ENCODE measurements at places on chromosomes 2 and 18. TPM values are rescaled to one million over a fixed set of nuclear protein-coding genes. Genes with fewer than 3 reads are reported as not detected.
A peak's percentile ranks its signal among the peaks of the same experiment; 100 is the strongest.

DNA sequence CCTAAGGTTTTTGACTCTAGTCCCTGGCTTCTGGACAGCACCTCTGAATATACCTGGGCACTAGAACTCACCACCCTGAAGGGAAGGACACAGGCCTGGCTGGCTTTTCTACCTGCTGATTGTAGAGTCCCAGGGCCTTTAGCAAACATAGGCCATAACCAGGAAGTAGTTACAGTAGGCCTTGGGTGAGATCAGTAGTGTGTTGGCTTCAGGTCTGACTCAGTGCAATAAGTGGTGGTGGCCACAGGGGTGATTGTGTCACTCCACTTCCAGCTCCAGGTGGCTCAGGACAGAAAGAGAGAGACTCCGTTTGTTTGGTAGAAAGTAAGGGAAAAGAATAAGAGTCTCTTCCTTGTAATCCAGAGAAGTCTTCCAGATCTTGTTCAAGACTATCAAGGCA, 101.7 kb upstream of the LGALSL start:
- no peaks in the 10 kb centered on the region for H3K36me3 ChIP-seq
- peaks cover 4% of the 10 kb centered on the region for H3K4me1 ChIP-seq
- H3K27me3 ChIP-seq, result peaks cover 14% of the 10 kb centered on the region
- no peak for DNase-seq

GRCh38 chr2:215269397-215270117, 42.3 kb upstream of the ATIC start:
- H3K4me3 ChIP-seq, result no peak overlapping the region
- peaks cover 15% of the 10 kb centered on the region for H3K4me1 ChIP-seq
- H3K27ac ChIP-seq, result no peak overlapping the region

- DNase-seq, result no peak
- H3K4me3 ChIP-seq, result no peak overlapping the region
- no peak overlapping the region for H3K27ac ChIP-seq
- no peaks in the 10 kb centered on the region for H3K4me1 ChIP-seq
Observed at GRCh38 chr2:22817197-22817596, 567.8 kb upstream of the KLHL29 start.

GRCh38 chr2:228707846-228708245, 526.4 kb upstream of the SPHKAP start:
- DNase-seq, result no peak
- H3K4me3 ChIP-seq, result no peak overlapping the region
- no peaks in the 10 kb centered on the region for H3K27me3 ChIP-seq
- no peak overlapping the region for H3K27ac ChIP-seq

DNA sequence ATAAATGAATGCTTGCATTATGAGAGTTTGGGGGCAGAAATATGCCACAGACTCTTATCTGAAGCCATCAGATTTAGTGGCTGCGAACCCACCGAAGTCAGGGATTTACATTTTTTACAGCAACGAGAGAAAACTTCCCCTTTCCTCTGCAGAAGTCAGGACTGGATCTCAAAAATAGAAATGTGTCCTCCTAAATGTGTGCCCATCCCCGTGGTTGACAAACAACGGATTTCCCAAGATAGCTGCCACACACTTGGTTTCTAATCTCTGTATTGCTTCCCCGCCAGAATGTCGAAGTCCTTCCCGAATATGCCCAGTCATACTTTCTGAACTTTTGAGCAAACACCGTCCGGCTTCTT, 879 bp upstream of the ADAM23 start:
- DNase-seq, result no peak
- H3K4me3 ChIP-seq, result peak overlapping the region; percentile 77
- no peaks in the 10 kb centered on the region for H3K36me3 ChIP-seq
- H3K27ac ChIP-seq, result no peak overlapping the region

DNA sequence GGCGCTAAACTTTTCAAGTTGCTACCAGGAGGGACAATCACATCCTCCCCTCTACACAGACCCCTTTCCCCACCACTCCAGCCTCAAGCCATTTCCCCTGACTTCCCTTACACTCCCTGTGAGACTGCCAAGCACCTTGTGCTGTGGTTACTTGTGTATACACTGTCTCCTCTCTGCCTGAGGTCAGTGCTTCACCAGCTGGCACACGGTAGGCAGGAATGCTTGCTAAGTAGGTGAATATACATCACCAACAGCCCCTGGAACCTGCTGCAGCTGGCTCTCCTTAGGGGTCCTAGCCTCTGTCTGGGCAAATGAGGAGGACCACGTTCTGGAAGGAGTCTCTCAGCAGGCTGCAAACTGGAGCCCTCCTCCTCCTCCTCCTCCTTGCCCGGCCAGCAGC, 38.3 kb upstream of the ACAA2 start:
- no peak for DNase-seq
- no peak overlapping the region for H3K4me3 ChIP-seq
- H3K4me1 ChIP-seq, result no peaks in the 10 kb centered on the region
- no peak overlapping the region for H3K27ac ChIP-seq

- H3K36me3 ChIP-seq, result peaks cover 1% of the 10 kb centered on the region
- H3K4me1 ChIP-seq, result peaks cover 29% of the 10 kb centered on the region
- no peaks in the 10 kb centered on the region for H3K27me3 ChIP-seq
- H3K4me3 ChIP-seq, result no peak overlapping the region
Observed at GRCh38 chr2:11158916-11159573, 3.8 kb downstream of the SLC66A3 start.

- no peak for DNase-seq
- H3K27ac ChIP-seq, result peak overlapping the region; percentile 93
- peaks cover 2% of the 10 kb centered on the region for H3K36me3 ChIP-seq
- peak overlapping the region; percentile 97 for H3K4me3 ChIP-seq
- H3K4me1 ChIP-seq, result peaks cover 45% of the 10 kb centered on the region
Observed at GRCh38 chr2:46699934-46700256, 215.7 kb downstream of the MCFD2 start.

DNA sequence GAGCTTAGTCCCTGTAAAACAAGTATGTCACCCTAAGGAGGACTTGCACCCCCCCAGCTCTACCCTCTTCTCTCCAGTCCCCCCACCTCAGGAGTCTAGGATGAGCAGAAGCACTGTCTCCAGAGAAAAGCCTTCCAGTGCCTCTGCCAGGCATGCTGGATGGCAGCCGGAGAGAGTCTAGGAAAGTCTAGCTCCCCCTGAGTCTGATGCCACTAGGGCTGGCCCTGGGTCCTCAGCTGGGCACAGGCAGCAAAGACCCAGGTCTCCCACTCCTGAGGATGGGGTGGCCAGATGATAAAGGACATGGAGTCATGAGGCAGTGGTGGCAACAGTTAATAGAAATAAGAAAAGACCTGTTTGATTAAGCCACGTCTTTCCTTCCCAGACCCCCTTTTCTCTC, 225.6 kb downstream of the CYP26B1 start:
- no peak for DNase-seq
- no peak overlapping the region for H3K4me3 ChIP-seq
- peaks cover 9% of the 10 kb centered on the region for H3K27me3 ChIP-seq
- no peaks in the 10 kb centered on the region for H3K36me3 ChIP-seq

- peak within 1 kb of the TSS; percentile 98 for H3K27ac ChIP-seq
- peak within 1 kb of the TSS; percentile 90 for H3K4me3 ChIP-seq
- H3K4me1 ChIP-seq, result peaks cover 43% of the 10 kb centered on the region
- no peaks in the 10 kb centered on the region for H3K27me3 ChIP-seq
Observed at GRCh38 chr2:74454654-74455511, at the start of gene INO80B. TSS of gene INO80B (plus strand) at chr2:74455087. CDS start at chr2:74455117, 30 bp downstream.

DNA sequence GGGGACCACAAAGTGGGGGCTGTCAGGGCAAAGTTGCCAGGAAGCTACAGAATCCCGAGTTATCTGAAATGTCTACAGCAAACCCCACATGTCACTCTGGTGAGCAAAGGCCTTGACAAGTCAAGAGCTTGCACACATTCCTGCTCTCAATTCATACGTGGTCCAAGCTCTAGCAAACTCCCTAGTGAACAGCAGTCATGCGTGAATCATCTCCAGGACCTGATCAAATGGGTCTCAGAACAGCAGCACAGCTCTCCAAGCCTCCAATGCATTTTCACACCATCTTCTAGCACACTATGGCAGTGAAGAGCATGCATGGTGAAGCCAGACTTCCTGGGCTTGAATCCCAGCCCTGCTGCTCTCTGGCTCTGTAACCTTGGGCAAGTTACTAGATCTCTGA, 68.5 kb downstream of the MYO5B start:
- no peaks in the 10 kb centered on the region for H3K36me3 ChIP-seq
- H3K4me1 ChIP-seq, result peaks cover 4% of the 10 kb centered on the region
- no peak overlapping the region for H3K4me3 ChIP-seq
- DNase-seq, result no peak

DNA sequence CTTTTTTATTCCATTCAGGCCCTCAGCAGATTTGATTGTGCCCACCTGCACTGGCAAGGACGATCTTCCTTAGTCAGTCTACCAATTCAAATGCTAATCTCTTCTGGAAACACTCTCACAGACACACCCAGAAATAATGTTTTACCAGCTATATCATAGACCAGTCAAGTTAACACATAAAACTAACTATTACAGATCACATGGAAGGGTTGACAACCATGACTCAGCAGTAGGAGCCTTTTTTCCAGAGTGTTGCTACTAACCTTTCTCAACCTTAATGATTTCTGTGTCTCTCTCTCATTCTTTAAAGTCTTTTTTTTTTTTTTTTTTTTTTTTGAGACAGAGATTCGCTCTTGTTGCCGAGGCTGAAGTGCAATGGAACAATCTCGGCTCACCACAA, 143.5 kb upstream of the MSH6 start:
- no peak for DNase-seq
- no peak overlapping the region for H3K27ac ChIP-seq
- H3K4me3 ChIP-seq, result no peak overlapping the region
- no peaks in the 10 kb centered on the region for H3K4me1 ChIP-seq
- no peaks in the 10 kb centered on the region for H3K36me3 ChIP-seq

- no peak overlapping the region for H3K4me3 ChIP-seq
- H3K36me3 ChIP-seq, result no peaks in the 10 kb centered on the region
- H3K27me3 ChIP-seq, result peaks cover 2% of the 10 kb centered on the region
- peak overlapping the region; percentile 44 for H3K27ac ChIP-seq
- DNase-seq, result no peak
Observed at GRCh38 chr2:203908797-203909185, 27.8 kb upstream of the ICOS start.

DNA sequence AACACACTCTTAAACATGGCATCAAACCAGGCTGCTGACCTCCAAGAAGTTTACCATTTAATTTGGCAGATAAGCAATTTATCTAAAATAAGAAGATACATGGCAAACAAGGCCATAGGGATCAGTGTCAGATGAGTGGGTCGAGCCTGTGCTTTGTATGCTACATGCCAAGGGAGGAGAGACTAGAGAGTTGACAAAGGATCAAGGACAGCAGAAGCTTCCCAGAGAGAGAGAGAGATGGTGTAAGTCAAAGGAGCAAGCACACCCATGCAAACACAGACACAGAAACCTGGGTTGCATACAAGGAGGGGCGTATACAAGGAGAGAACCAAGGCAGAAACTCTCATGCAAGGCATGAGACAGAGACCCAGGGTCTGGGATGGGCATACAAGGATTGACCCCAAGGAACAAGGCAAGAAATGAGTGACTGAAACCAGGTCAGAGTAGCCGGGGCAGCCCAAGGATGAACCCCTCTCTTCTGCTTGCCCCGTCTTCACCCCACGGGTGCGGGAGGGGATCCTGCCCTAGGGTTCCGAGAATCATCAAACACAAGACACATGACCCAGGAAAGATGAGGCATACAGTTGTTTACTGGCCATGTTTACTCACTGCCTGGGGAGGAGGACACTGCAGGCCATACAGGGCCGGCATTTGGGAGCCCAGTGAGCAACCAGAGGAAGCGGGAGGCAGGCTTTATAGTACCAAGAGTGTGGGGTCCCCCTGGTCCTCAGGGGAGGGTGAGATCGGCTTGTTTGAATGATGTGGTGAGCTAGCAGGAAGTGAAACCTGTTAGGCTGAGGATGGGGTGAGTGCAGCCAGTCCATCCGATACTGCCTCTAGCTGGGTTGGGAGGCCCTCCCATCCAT, 529.2 kb upstream of the ID2 start:
- peaks cover 30% of the 10 kb centered on the region for H3K4me1 ChIP-seq
- no peak for DNase-seq
- no peaks in the 10 kb centered on the region for H3K27me3 ChIP-seq
- no peak overlapping the region for H3K27ac ChIP-seq
- H3K4me3 ChIP-seq, result no peak overlapping the region

GRCh38 chr2:128286011-128286721, 32.5 kb downstream of the HS6ST1 start:
- peaks cover 2% of the 10 kb centered on the region for H3K36me3 ChIP-seq
- no peak for DNase-seq
- H3K4me1 ChIP-seq, result peaks cover 3% of the 10 kb centered on the region
- H3K27me3 ChIP-seq, result no peaks in the 10 kb centered on the region
- H3K4me3 ChIP-seq, result no peak overlapping the region

- peaks cover 23% of the 10 kb centered on the region for H3K36me3 ChIP-seq
- H3K4me1 ChIP-seq, result peaks cover 50% of the 10 kb centered on the region
- no peak for DNase-seq
Observed at GRCh38 chr2:134268265-134268664, 14.4 kb downstream of the MGAT5 start.

- no peaks in the 10 kb centered on the region for H3K27me3 ChIP-seq
- no peaks in the 10 kb centered on the region for H3K4me1 ChIP-seq
- no peak overlapping the region for H3K4me3 ChIP-seq
- no peak for DNase-seq
- no peaks in the 10 kb centered on the region for H3K36me3 ChIP-seq
Observed at GRCh38 chr18:70390371-70391090, 101.7 kb downstream of the SOCS6 start.

GRCh38 chr18:6018671-6019070, 123.3 kb upstream of the TMEM200C start:
- no peak overlapping the region for H3K4me3 ChIP-seq
- no peak for DNase-seq
- H3K4me1 ChIP-seq, result no peaks in the 10 kb centered on the region
- H3K36me3 ChIP-seq, result no peaks in the 10 kb centered on the region
- no peaks in the 10 kb centered on the region for H3K27me3 ChIP-seq
- no peak overlapping the region for H3K27ac ChIP-seq

DNA sequence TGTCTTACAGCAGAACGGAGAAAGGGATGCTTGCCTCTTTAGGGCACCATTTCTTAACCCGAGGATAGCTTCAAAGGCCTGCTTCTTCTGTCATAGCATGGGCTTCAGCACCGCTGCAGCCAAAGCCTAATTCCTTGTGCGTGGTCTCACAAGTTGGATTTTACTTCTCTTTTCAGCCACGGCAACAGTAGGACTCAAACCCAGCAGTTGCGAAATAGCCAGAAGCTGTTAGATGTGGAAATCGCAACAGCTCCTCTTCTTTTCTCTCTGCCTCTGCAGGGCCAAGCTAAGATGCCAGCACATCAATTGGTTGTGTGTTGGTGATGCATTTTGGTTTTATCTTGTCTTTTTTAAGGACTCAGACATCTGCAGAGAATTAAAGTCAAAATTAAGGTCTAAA, 3.1 kb downstream of the NRXN1 start:
- H3K27ac ChIP-seq, result no peak overlapping the region
- H3K27me3 ChIP-seq, result peaks cover 10% of the 10 kb centered on the region
- H3K4me1 ChIP-seq, result no peaks in the 10 kb centered on the region
- no peaks in the 10 kb centered on the region for H3K36me3 ChIP-seq
- no peak for DNase-seq

Gene SPR
- total RNA-seq, result 7.3 TPM

Gene NMUR1
- not detected for total RNA-seq

Gene UPP2
- not detected for total RNA-seq

Gene MAP4K4
- total RNA-seq, result 70.2 TPM

Gene GCG
- total RNA-seq, result not detected

Gene COLEC12
- total RNA-seq, result not detected

Gene CDCA7
- total RNA-seq, result 80.4 TPM

Gene ZNF512
- 34.5 TPM for total RNA-seq

Gene MCFD2
- 42.0 TPM for total RNA-seq
